NCI-H2107 (cell line): ENCODE measurements at places on chromosomes 3 and 15.

- DNase-seq: no peak
Measured at GRCh38 chr15:41935566-41936020, 36.8 kb downstream of the EHD4 start.

DNA sequence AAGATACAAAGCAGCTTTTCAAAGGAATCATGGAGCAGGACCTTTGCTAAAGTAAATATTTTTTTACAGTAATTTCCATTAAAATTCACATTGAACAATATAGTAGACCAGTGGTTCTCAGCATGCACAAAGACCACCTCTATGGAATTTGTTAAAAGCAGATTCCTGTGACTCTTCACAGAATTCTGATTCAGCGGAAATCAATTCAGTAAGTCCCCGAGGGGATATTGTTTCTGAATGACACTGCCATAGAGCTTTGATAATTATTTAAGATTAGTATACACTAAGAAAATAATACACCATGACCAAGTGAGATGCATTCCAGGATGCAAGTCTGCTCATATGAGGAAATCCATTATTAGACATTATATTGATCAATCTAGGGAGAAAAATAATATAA, 161.9 kb upstream of the TNIK start:
- DNase-seq: no peak

- no peak for DNase-seq
Measured at GRCh38 chr15:90869601-90870353, 1.4 kb downstream of the FURIN start.

- DNase-seq: no peak
Measured at GRCh38 chr3:151085889-151086483, 522 bp downstream of the MED12L start.

DNA sequence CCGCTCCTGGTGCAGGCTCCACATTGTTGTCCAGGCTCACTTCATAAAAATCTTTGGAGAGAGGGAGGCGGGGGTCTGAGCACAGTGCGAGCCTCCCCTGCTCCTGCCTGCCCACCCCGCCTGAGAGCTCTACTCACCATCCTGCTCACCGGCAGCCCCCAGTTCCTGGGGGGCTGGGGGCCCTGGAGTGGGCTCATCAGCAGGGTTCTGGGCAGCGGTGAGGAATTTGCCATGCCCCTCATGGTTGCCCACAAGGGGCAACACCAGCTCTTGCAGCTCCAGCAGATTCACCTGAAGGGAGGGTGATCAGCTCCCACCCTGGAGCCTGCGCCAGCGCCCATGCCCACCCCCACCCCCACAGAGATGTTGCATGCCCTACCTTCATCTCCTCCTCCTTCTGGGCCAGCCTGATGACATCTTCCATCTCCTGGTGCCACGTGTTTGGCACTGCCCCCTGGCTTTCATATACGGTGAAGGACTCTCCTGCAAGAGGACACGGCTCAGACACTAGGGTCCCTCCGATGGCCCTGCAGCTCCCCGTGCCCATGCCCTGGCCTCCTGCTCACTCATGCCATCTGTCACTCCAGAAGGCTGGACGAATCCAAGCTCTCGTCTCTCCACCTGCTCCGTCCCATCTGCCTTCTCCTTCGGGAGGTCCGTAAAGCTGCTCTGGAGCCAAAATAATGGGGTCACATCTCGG, 162.1 kb downstream of the TBC1D2B start:
- no peak for DNase-seq

GRCh38 chr3:44893097-44893496, 18.7 kb downstream of the TGM4 start:
- no peak for DNase-seq
